HS-5 (cell line): ENCODE measurements at places on chromosomes 11 and 22.

GRCh38 chr22:41690476-41690875 is 1.8 kb upstream of the SNU13 start:
- DNase-seq = no peak

DNA sequence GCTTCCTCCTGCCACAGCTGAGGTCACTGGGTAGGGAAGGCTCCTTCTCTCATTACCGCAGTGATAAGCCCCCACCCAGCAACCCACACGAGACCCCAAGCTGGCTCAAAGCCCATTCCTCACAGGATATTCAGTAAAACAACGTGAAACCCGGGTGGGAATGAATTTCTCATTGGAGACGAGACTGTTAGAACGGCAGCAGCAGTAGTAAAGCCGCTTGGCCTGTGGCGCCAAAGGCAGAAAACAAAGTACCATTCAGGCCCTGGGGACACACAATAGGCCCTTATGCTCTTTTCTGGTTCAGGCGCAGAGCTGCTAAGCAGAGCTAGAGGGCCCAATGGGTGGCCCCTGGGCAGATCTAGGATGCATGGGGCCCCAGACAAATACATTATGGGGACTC is 45.3 kb downstream of the PC start:
- DNase-seq = no peak

DNA sequence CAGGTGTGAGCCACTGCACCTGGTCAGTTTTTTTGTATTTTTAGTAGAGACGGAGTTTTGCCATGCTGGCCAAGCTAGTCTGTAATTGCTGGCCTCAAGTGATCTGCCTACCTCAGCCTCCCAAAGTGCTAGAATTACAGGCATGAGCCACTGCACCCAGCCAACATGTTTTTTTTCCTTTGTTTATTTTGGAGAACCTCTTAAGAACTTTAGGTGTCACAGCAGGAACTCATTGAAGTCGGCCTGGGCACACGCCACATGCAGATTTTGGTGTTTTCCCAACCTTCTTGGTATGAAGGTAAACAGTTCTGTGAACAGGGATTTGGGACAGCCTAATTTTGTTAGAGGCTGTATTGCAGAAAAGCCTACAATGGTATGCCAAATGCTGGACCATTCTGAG is 9.4 kb downstream of the DIXDC1 start:
- no peak for DNase-seq

- DNase-seq = peak; percentile 82
Observed at GRCh38 chr22:44309137-44309536, 3.6 kb downstream of the SHISAL1 start.

DNA sequence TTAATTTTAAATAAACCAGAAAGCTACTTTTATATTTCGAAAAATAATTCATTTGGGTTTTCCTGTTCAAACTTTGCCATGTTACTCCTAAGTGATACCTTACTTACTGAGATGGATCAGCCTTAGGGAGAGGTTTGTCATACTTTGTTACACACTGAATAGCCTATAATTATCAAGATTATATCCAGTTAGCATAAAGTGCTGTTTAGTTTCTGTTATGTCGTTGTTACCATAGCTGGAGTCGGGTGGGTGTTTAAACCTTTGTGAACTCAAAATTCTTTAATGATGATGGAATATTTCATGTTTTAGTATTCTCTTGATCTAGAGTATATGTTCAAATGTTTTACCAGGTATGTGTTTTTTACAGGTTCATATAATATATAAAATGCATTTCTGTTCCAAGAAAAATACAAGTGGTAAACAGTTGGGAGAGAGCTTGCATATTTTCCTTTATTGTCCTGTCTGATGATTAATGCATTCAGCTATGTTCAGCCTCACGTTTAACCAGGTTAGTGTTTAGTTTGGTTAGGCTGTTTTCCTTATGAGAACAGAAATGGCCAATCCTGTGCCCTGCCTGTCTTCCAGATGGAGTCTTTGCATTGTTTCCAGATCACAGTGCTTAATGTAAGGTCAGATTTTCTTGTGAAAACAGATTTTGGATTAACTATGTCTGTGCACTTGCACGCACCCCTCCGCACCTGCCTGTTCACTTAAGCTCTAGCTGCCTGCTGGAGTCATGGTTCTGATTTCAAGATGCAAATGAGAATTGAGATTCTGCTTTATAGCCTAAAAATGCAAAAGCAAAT is 105.6 kb downstream of the ATXN10 start:
- no peak for DNase-seq

- no peak for DNase-seq
Observed at GRCh38 chr11:130707217-130707616, 209.1 kb downstream of the SNX19 start.

DNA sequence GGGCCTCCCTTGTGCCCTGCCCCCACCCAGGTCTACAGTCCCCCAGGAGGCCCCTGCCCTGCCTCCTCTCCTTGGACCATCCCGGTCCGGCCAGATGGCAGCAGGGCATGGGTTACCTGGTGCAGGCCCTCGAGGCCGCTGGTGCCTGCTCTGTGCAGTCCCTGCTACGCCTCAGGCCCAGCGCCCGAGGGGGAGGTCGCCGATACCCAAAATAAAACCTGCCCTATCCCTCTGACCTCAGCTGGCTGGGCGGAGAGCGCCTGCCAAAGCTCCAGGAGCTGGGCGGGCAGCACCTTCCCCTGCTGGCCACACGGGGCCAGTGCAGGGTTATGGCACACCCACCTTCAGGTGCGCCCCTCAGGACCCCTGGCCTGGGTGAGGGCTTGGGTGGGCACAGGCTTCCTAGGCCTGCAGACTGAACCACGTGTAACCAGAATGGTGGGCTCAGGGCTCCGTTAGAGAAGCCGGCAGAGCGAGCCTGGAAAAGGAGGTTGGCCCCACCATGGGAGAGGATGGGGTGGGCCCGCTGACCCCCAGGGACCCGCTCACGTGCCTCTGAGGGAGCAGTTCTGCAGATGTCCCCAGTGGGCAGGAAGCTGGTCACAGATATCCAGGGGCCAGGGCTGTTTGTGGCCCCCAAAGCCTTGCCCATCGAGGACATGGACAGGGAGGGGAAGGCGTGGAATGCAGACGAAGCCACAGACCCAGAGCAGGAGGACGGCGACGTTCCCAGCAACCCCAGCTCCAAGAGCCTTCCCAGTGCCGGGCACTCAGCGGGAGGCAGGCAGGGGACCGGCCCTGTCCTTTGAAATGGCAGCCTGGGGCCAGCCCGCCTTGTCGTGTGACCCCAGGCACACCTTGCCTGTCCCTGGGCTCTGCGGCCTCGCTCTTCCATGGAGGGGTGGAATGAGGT is 1.7 kb upstream of the TNNT3 start:
- DNase-seq = no peak

GRCh38 chr11:61747192-61747966 is 5.1 kb upstream of the MYRF start:
- DNase-seq = no peak

- no peak for DNase-seq
Observed at GRCh38 chr11:70064726-70065317, 13.3 kb upstream of the ANO1 start.

GRCh38 chr22:36433318-36434231 is 45.8 kb upstream of the MYH9 start:
- DNase-seq = no peak

- DNase-seq = no peak
Observed at GRCh38 chr11:90855531-90855930, 632.7 kb upstream of the CHORDC1 start.

DNA sequence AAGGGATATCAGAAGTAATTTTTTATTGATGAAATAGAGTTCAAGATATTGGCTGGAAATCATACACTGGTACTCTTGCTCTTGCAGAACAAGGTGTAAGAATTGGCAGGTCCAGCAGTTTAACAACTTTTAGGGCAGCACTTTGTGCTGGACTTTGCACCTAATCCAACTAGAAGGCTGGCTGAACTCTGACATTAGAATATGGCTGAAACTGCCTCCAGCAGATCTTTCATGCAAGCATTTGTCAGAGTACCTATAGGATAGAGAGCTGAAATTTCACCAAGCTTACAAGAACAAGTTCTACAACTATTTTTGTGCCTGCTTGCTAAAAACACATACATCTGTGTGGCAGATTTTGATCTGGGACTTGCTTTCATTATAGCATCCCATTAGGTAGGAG is 17.2 kb downstream of the HPS5 start:
- no peak for DNase-seq

DNA sequence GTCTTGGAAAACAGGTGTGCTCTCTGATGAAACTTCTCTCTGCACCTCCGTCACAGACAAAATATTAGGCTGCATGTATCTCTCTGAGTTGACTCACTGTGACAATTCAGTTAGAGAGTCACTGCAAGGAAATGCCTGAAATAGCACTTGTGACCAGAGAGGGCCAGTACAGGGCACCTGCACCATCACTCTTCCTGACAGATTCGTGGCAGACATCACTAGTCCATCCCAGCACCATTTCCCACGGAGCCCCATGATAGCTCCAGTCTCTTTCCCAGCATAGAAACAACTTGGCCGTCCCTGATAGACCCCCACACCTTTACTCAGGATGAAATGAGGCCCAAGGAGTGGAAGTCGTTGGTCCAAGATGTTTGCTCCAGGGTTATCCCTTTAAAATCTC is 73.3 kb upstream of the ISX start:
- no peak for DNase-seq
